NCI-H1417 (cell line): ENCODE measurements at places on chromosomes 7 and 10.

DNA sequence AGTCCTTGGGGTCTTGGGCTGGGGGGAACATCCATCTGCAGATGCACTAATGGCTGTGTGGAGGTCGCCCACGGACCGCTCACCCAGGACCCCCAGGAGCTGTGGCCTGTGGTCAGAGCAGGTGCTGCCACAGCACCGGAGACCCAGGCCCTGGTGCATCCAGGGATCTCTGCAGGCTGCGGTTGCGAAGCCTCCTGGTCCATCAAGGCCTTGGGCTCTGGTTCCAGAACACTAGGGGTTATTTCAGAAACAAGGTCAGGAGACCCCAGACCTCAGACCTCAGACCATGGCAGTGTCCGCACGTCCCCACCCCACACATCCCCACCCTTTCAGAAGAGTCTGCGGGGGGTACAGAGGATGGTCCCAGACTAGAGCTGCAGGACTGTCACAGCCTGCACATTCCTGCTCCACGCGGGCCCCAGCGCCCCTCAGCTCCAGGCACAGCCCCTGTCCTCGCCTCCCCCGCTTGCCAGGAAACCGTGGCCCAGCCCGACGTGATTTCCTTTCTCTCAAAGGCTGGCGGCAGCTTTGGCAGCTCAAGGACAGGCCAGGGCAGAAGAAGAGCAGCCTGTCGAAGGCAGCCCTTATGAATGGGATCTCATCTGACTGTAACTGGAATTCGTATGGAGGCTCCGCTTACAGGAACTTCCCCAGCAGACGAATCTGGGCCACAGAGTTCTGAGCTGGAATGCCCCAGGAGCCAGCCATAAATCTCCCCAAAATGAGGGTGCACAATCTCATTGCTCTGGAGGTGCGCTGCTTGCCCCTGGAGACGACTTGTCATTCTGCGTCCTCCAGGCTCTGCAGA, 136.2 kb upstream of the RET start:
- no peak for DNase-seq

- no peak for DNase-seq
Observed at GRCh38 chr7:43196379-43196778, 83.9 kb downstream of the HECW1 start.

- no peak for DNase-seq
Observed at GRCh38 chr7:83289419-83289993, 126.8 kb upstream of the PCLO start.

DNA sequence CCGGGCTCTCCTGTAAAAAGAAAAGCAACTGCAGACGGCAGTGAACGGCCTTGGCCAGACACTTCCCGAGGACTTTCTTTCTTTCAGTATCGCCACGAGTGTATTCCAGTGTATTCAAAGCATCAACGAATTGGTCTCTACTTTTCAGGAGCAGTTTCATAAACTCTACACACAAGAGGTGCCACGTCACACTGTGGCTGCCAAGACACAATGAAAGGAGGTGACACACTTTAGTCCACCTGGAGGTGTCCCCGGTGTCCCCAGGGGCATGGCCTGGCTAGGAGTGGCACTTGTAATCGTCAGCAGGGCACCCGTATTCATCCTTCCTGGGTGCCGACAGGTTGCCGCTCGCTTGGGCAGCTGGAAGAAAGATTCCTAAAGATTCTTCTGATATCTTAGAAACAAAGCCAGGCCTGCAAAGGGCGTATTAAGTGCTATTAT, 5.0 kb downstream of the TNS3 start:
- no peak for DNase-seq

- no peak for DNase-seq
Observed at GRCh38 chr7:41813286-41813685, 110.4 kb upstream of the INHBA start.

DNA sequence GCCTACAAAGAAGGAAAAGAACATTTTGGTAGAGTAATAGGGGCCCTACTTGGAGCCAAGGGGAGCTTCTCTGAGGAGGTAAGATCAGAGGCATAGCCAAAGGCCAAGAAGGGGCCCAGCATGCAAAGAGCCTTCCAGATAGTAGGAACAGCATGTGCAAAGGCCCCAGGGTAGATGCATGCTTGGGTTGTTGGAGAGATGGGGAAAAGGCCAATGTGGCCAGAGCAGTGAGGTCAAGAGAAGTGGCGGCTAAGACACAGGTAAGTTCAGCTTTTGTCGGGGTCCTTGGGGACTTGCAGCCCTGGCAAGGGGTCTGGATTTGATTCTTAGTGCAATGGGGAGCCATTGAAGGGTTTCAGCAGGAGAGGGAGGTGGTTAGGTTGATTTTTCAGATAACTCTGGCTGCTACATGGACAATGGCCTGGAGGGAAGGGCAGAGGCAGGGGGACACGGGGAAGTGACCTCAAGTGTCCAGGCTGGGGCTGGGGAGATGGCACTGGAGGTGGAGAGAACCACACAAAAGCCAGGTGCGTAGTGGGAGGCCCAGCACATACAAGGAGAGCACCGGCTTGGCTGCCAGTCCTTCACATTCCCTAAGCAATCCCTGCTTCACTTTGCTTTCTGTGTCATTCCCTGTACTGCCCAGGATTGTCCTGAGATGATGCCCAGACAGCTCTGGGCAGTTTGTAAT, 16.5 kb downstream of the GRID1 start:
- no peak for DNase-seq

DNA sequence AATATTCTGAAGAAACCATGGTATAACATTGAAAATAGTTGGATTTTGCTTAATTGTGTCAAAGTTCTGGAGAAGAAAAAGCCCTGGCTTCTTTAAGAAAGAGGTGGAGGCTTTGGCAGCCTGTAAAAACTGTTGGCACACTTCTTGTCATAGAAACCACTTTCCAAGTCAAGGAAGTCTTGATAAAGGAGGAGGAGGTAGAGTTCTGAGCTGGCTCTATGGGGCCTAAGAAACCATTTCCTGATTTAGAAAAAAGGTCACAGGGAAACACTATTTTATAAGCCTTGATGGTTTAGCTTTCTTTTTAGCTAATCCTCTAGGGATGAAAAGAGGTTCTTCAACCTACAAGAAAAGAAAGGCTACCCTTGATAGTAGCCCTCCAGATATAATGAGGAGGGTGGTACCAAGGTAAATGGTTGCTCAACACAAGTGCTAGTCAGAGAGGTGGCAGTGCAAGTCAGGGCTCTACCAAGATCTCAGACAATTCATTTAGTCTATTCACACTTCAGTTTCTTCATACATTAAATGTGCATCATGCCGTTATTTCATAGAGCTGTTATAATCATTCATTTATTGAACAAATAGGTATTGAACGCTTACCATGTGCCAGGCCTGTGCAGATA, 346.9 kb downstream of the RNLS start:
- DNase-seq: no peak

DNA sequence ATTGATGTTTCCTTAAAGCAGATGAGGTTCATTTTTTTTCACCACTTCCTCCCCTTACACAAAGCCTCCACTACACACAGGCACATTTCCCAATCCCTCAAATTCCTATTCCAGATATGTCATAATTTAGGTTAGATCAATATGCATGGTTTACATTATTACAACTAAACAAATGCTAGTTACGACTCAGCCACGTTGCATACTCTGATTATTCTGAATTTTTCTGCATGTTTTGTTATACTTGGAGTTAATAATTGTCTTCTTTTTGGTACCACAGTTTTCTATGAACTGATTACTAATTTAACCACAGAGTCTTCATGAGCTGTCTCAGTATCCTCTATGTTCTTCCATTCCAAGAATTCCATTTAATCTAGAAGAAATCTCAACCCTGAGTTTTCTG, 4.4 kb upstream of the BICC1 start:
- no peak for DNase-seq

GRCh38 chr10:113131613-113132261, 181.7 kb downstream of the TCF7L2 start:
- DNase-seq: no peak

DNA sequence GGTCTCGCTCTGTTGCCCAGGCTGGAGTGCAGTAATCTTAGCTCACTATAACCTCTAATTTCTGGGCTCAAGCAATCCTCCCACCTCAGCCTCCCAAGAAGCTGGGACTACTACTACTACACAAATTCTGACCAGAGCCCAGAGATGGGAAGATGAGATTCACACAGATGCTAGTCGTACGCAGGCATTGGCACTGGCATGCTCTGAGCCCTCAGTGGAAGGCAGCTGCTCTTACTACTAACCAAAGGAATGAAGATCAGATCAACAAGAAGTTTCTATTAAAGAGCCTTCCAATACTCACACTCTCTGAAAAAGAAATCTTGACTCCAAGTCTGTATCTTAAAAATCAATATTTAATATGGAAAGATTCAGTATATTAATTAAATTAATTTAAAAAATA, 10.7 kb downstream of the GDF2 start:
- DNase-seq: no peak

DNA sequence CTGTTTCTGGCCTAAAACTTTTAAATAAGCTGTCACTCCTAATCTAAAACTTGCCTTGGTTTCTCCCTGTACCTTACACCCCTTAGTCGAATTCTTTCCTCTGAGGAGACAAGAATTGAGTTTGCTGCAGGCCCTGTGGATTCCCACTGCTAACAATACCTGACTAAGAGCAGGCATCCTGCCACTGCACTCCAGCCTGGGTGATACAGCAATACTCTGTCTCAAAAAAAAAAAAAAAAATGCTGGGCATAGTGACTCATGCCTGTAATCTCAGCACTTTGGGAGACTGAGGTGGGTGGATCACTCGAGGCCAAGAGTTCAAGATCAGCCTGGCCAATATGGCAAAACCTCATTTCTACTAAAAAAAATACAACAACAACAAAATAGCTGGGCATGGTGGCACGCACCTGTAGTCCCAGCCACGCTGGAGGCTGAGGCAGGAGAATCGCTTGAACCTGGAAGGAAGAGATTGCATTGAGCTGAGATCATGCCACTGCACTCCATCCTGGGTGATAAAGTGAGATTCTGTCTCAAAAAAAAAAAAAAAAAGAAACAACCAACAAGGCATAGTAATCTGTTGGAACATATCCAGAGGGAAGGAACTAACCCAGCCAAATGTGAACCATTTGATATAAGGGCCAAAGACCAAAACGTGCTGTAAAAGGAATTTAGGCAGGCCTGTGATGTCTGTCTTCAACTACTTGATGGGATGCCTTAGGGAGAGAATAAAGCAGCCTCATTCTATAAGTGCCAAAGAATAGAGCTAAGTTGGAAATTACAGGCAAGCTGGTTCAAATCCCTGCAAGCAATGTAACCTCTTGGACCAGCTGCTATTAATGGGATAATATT, 732.7 kb upstream of the AUTS2 start:
- no peak for DNase-seq

DNA sequence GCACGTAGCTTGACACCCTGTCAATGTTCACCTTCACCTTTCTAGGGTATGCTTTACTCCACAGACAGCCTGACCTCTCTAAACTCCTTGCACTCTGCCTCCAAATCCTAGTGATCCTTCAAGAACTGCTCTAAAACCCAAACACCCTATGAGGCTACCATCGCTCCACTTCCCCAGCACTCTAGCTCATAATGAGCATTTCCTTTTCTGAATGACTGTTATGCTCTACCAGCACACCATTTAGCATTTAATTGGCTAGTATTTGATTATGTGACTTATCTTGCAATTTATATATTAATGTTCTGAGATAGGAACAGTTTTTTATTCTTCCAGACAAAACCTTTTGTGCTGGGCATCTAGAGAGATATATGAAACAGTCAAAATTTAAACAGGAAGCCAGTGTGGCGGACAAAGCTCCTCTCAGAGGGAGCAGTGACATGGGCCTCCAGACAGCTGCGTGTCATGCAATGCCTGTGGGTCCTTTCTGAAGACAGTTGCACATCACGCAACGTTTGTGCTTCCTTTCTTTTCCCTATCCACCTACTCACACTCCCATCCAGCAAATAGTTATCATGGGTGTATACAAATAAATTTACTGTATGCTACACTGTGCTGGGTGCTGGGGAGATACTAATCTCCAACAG, 86.3 kb downstream of the ALOX5 start:
- DNase-seq: no peak

DNA sequence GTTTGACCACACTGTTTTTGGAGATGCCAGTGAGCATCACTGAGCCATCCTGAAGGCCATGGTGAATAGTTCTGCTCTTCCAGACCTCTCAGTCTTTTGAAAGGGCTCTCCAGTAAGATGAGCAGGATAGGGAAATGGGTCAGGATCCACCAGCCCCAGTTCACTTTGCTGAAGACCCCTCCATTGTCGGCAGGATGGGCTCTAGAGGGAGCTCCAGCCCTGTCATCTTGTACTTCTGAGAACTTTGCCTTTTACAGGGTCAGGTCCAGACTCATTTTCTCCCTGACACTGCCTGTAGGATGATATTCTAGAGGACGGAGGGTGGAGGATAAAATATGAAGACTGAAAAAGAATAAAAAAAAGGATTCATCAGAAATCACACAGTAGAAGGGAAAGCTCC, 13.1 kb downstream of the LHFPL3 start:
- no peak for DNase-seq

- DNase-seq: no peak
Observed at GRCh38 chr7:74482629-74483401, 29.1 kb downstream of the GTF2IRD1 start.

- no peak for DNase-seq
Observed at GRCh38 chr10:128451879-128452278, 325.7 kb upstream of the MKI67 start.

DNA sequence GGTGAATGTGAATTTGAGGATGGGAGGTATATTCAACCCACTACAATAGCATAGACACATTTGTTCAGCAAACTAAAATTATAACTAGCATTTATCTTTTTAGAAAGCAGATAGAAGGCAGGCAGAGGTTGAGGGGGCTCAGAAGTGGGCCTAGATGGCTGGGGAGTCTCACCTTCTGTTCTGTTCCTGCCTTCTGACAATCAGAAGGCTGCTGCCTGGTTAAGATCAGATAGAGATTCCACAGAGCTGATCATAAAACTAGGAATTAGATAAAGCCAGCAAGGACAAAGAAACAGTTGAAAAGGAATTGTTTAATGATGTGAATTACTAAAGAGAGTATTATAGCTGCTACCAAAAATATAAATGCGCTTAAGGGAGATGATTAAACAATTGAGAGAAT, 11.6 kb upstream of the NFE2L3 start:
- DNase-seq: no peak

GRCh38 chr10:120172356-120172755, 279.8 kb downstream of the SEC23IP start:
- DNase-seq: no peak

DNA sequence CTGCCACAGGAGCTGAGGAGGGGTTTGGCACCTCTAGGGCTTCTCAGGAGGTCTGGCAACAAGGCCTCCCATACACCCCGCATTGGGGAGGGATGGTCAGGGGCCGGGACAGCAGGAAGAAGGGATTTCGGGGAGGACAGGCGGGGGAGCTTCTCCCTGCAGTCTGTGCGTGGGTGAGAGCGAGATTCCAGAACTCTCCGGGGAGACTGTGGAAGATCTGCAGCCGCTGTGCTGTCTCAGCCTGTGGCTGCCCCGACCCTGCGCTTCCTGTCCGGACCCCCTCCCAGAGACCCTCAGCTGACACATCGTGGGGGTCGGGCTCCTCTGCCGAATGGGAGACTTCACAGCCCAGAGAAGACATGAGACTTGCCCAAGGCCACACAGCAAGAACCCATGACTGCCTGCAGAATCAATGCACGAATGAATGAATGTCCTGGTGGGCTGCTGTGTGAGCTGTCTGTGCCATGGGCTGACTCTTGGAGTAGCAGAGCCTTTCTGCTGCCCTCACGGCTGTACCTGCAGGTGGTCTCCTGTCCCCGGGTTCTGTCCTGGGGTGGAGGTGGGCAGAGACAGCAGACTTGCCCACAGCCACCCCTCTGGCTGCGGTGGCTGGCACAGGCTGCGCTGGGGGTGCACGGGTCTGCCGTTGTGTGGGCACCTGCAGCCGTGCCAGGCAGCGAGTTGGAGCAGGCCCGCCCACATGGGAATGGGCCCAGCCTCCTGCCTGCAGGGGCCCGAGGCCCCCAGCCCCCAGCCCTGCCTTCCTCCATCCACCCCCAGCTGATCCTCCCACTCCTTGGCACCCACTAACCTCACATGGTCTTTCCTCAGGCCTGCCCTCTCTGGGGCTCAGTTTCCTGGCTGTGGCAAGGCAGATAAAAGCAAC, 16.3 kb upstream of the LFNG start:
- no peak for DNase-seq
